T-cell (primary cell): ENCODE measurements at places on chromosomes 13 and 19.

DNA sequence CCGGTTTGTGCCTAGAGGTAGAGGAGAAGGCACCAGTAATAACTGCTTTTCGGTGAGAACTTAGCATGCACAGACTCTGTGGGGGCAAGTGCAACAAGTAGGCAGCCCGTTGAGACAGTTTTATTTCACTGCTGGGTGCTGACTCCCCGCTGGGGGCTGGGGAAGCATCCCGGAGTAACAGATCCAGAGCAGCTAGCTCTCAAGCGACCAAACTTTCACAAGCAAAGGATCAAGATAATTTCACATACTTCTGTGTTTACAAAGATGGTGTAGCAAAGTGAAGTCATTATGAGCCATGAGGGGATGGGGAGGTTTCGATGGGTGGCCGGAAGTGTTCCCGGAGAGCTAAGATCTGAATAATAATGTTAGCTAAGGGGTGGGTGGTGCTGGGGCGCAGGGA, 2.8 kb downstream of the NACC1 start:
- no peaks in the 10 kb centered on the region for H3K27me3 ChIP-seq
- no peak overlapping the region for H3K27ac ChIP-seq
- no peak for DNase-seq
- peaks cover 59% of the 10 kb centered on the region for H3K4me1 ChIP-seq
- H3K36me3 ChIP-seq, result peaks cover 10% of the 10 kb centered on the region
- peak overlapping the region; percentile 3 for H3K4me3 ChIP-seq

DNA sequence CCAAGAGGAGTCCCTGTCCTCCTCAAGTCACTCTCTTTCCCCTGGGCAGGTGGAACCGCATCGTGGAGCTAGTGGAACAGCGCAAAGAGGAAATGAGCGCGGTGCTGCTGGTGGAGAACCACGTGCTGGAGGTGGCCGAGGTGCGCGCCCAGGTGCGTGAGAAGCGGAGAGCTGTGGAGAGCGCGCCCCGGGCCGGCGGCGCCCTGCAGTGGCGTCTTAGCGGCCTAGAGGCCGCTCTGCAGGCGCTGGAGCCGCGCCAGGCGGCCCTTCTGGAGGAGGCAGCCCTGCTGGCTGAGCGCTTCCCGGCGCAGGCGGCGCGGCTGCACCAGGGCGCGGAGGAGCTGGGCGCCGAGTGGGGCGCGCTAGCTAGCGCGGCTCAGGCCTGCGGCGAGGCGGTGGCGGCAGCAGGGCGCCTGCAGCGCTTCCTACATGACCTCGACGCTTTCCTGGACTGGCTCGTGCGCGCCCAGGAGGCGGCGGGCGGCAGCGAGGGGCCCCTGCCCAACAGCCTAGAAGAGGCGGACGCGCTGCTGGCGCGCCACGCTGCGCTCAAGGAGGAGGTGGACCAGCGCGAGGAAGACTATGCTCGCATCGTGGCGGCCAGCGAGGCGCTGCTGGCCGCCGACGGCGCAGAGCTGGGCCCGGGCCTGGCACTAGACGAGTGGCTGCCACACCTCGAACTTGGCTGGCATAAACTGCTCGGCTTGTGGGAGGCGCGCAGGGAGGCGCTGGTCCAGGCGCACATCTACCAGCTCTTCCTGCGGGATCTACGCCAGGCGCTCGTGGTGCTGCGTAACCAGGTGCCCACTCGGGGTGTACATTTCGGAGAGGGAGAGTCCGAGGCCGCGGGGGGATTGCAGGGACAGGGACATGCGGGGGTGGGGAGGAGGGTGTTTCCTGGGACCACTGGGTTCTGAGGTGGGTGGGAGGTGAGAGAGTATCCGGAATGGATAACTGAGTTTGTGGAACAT, 52.8 kb downstream of the SPTBN4 start:
- H3K27me3 ChIP-seq, result peaks cover 6% of the 10 kb centered on the region
- no peak overlapping the region for H3K4me3 ChIP-seq
- no peak overlapping the region for H3K27ac ChIP-seq
- DNase-seq, result no peak
- no peaks in the 10 kb centered on the region for H3K4me1 ChIP-seq
- H3K36me3 ChIP-seq, result no peaks in the 10 kb centered on the region

GRCh38 chr19:35251456-35251855, 2.7 kb downstream of the LSR start:
- no peak overlapping the region for H3K4me3 ChIP-seq
- DNase-seq, result no peak
- no peaks in the 10 kb centered on the region for H3K36me3 ChIP-seq
- no peak overlapping the region for H3K27ac ChIP-seq
- H3K27me3 ChIP-seq, result peaks cover 26% of the 10 kb centered on the region
- H3K4me1 ChIP-seq, result peaks cover 3% of the 10 kb centered on the region

GRCh38 chr13:20231839-20232555, at the start of gene GJB6:
GJB6 (minus strand) TSS chr13:20232319; CDS start chr13:20223480, 8,839 bp downstream.
- H3K4me1 ChIP-seq, result no peaks in the 10 kb centered on the region
- peak within 1 kb of the TSS; percentile 45 for H3K4me3 ChIP-seq

GRCh38 chr19:3984908-3985642, at the start of gene EEF2:
EEF2 (minus strand) TSS chr19:3985463; CDS start chr19:3985380, 83 bp downstream.
- peaks cover 37% of the 10 kb centered on the region for H3K36me3 ChIP-seq
- no peaks in the 10 kb centered on the region for H3K27me3 ChIP-seq
- peak; percentile 92 for DNase-seq
- peak within 1 kb of the TSS; percentile 89 for H3K4me3 ChIP-seq
- H3K27ac ChIP-seq, result peak within 1 kb of the TSS; percentile 92
- peaks cover 69% of the 10 kb centered on the region for H3K4me1 ChIP-seq

GRCh38 chr19:18865973-18866799, 29.8 kb downstream of the CERS1 start:
- H3K4me3 ChIP-seq, result no peak overlapping the region
- H3K36me3 ChIP-seq, result peaks cover 69% of the 10 kb centered on the region
- H3K27ac ChIP-seq, result no peak overlapping the region
- H3K27me3 ChIP-seq, result no peaks in the 10 kb centered on the region
- peak; percentile 43 for DNase-seq

- peaks cover 3% of the 10 kb centered on the region for H3K27me3 ChIP-seq
- no peak overlapping the region for H3K27ac ChIP-seq
- H3K36me3 ChIP-seq, result no peaks in the 10 kb centered on the region
- DNase-seq, result no peak
Observed at GRCh38 chr13:79485014-79485811, 4.3 kb downstream of the NDFIP2 start.

GRCh38 chr19:1387684-1388636, 4.3 kb downstream of the NDUFS7 start:
- no peak overlapping the region for H3K27ac ChIP-seq
- no peaks in the 10 kb centered on the region for H3K27me3 ChIP-seq
- H3K4me3 ChIP-seq, result no peak overlapping the region
- H3K36me3 ChIP-seq, result peaks cover 5% of the 10 kb centered on the region

DNA sequence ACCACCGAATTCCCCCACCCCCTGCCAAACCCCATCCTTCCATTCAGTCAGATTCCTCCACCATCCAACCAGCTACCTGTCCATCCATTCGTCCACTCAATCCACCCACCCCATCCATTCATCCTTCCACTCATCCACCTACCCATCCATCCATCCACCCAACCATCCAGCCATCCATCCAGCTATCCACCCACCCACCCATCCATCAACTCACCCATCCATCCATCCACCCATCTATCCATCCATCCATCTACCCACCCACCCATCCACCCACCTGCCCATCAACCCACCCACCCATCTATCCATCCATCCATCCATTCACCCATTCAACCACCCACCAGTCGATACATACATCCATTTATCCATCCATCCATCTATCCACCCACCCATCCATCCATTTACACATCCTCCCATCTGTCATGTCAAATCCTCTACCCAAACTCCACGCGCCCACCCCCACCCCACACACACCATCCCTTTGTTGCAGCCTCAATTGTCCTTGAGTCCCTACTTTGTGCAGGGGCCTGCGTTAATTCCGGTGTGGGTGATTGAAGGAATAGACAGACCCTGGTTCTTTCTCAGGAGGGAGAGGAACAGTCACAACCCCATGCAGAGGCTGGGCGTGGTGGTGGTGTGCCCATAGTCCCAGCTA, 5.3 kb upstream of the SLC5A5 start:
- H3K4me3 ChIP-seq, result no peak overlapping the region
- H3K4me1 ChIP-seq, result no peaks in the 10 kb centered on the region
- peaks cover 40% of the 10 kb centered on the region for H3K36me3 ChIP-seq

- H3K27me3 ChIP-seq, result no peaks in the 10 kb centered on the region
- no peak for DNase-seq
- H3K36me3 ChIP-seq, result no peaks in the 10 kb centered on the region
- no peak overlapping the region for H3K4me3 ChIP-seq
- H3K27ac ChIP-seq, result no peak overlapping the region
- no peaks in the 10 kb centered on the region for H3K4me1 ChIP-seq
Observed at GRCh38 chr13:109955598-109955997, 169.2 kb upstream of the IRS2 start.

DNA sequence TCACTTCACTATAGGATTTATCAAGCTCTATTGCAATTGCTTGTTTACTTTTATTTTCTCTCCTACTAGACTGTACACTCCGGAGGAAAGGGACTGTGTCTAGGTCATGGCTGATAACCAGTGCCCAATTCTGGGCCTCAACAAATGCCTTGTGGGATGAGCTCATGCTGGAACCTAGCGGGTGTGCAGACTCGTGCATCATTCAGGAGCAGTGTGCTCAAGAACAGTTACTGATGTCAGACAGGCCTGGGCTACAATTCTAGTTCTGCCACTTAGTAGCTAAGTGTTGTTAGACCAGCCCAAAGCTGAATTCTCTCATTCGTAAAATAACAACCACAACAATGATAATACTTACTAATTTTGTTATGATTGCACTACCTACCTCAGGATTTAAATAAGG, 95.4 kb downstream of the CYSLTR2 start:
- no peak for DNase-seq
- H3K4me1 ChIP-seq, result peaks cover 4% of the 10 kb centered on the region
- no peaks in the 10 kb centered on the region for H3K36me3 ChIP-seq
- no peak overlapping the region for H3K27ac ChIP-seq

- peaks cover 71% of the 10 kb centered on the region for H3K4me1 ChIP-seq
- no peaks in the 10 kb centered on the region for H3K27me3 ChIP-seq
- peaks cover under 1% of the 10 kb centered on the region for H3K36me3 ChIP-seq
- H3K27ac ChIP-seq, result no peak overlapping the region
- H3K4me3 ChIP-seq, result no peak overlapping the region
Observed at GRCh38 chr19:10662384-10663251, 8.5 kb downstream of the ILF3 start.

- no peak for DNase-seq
- H3K36me3 ChIP-seq, result no peaks in the 10 kb centered on the region
- H3K27ac ChIP-seq, result no peak overlapping the region
- no peaks in the 10 kb centered on the region for H3K27me3 ChIP-seq
Observed at GRCh38 chr13:98396071-98396710, 180.7 kb downstream of the STK24 start.

DNA sequence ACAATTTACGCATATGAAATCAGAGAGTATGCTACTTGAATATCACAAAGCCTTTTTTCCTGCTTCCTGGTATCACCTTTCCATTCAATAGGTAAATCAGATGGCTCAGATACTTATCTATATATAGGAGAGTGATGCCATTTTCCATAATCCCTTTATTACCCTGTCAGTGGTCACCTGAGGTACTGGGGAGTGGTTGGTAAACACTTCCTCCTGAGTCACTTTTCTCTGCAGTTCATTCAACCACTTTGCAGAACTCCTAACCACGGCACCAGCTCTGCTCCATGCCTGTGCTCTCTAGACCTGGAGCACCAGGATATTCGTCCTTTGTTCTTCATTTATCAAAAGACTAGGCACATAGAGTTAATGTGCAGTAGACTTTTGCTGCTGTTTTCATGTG, 748.5 kb upstream of the KLHL1 start:
- H3K36me3 ChIP-seq, result no peaks in the 10 kb centered on the region
- no peak overlapping the region for H3K27ac ChIP-seq
- no peaks in the 10 kb centered on the region for H3K27me3 ChIP-seq
- H3K4me1 ChIP-seq, result no peaks in the 10 kb centered on the region
- DNase-seq, result no peak
- no peak overlapping the region for H3K4me3 ChIP-seq

DNA sequence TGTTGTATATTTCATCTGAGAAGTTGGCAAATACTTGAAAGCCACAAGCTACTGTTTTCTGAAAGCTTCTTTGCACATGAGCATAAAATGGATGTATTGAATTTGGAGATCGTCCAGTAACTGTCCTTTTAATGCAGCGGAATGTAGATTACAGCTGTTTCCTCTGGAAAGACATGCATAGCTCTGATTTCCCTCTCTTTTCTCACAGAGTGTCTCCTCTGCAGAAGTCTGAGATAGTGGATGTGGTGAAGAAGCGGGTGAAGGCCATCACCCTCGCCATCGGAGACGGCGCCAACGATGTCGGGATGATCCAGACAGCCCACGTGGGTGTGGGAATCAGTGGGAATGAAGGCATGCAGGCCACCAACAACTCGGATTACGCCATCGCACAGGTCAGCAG, 283.0 kb downstream of the SHISA2 start:
- no peaks in the 10 kb centered on the region for H3K27me3 ChIP-seq
- H3K36me3 ChIP-seq, result no peaks in the 10 kb centered on the region
- no peak overlapping the region for H3K27ac ChIP-seq
- no peak for DNase-seq
- H3K4me3 ChIP-seq, result no peak overlapping the region

GRCh38 chr13:110017379-110017778, 231.0 kb upstream of the IRS2 start:
- H3K4me3 ChIP-seq, result no peak overlapping the region
- no peak overlapping the region for H3K27ac ChIP-seq
- DNase-seq, result no peak
- peaks cover 3% of the 10 kb centered on the region for H3K27me3 ChIP-seq

GRCh38 chr13:77387607-77388200, 60.8 kb upstream of the MYCBP2 start:
- H3K4me1 ChIP-seq, result no peaks in the 10 kb centered on the region
- H3K36me3 ChIP-seq, result no peaks in the 10 kb centered on the region
- H3K4me3 ChIP-seq, result no peak overlapping the region
- DNase-seq, result no peak
- H3K27me3 ChIP-seq, result no peaks in the 10 kb centered on the region

DNA sequence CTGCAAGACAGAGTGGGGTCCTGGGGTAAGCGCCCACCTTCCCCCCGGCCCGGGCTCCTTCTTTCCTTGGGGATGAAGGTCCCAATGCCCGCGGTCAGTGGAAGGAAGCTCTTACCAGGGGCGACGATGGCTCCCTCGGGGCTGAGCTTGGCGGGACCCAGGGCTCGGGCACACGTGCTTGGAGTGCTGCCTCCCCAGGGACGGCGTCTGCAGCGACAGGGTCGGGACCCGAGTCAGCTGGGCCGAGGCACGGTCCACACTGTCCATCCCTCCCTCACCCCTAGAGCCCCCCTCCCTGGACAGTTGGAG, 3.5 kb downstream of the JSRP1 start:
- peaks cover 63% of the 10 kb centered on the region for H3K4me1 ChIP-seq
- peaks cover 50% of the 10 kb centered on the region for H3K27me3 ChIP-seq
- no peak for DNase-seq
- no peaks in the 10 kb centered on the region for H3K36me3 ChIP-seq

DNA sequence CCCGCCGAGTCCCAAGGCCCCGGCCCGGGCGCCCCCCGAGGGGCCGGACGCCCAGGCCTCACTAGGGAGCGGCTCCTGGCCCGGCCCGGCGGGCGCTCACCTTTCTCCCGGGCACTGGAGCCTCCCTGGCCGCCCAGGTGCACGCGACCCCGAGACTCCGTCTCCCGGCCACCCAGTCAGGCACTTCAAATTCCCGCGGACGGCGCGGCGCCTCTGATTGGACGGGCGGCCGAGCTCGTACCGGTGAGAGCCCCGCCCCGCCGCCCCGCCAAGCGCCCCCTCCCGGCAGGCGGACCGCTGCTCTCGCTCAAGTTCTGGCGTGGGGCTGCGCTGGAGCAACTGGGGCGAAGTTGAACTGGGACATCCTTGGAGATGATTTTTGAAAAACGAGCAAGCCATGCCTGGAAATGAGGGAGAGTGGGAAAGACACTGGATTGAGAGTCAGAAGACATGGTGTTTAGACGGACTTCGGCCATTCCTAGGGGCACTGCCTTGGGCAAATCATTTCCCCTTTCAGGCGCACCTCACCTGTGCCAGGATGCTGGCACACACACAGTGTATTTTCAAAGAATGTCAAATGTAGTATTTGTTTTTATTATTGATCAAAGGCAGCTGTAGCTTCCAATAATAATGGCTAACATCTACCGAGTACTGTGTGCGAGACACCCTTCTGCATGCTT, 485.3 kb downstream of the UQCRFS1 start:
- H3K4me1 ChIP-seq, result no peaks in the 10 kb centered on the region
- peak overlapping the region; percentile 21 for H3K4me3 ChIP-seq
- peaks cover 22% of the 10 kb centered on the region for H3K27me3 ChIP-seq
